ENCODE measurements at places on chromosomes 3 and 15.

DNA sequence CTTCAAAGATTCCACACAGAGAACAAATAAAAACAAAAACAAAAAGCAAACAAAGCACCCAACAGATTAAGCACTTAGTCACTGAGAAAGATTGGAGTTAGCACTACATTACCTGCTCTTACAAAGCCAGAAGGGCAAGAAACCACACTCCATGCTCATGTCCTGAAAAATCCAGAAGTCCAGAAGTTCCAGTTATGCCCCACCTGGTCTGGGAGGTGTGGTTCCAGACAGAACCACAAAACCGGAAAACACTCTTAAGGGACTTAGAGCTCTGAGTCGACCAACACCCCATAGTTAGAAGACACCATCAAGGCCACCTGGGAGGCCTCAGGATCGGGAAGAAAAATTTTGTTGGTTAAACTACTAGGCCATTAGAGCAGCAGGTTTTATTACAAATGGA is 88.9 kb downstream of the TNIK start:
- DNase-seq, result no peak

GRCh38 chr3:140636406-140637138 is 41.3 kb upstream of the TRIM42 start:
- no peak for DNase-seq

DNA sequence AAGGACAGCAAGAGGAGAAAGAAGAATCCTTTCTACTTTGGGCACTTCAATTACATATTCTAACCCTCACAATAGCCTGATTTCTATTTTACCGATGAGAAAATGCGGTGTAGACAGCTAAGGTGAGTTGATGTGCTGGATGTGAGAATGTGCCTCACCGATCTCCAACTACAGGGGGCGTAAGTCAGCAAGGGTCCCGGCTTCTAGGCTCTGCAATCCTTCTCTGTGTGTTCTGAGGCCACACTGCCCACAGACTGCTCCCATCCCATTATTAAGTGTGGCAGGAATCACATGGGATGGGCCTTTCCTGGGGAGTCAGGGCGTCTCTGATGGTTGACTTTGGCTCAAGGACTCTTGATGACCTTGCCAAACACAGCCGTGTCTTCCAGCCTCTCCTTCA is 23.6 kb upstream of the RPL35A start:
- DNase-seq, result no peak

- no peak for DNase-seq
These were observed 117.6 kb upstream of the CHMP2B start for GRCh38 chr3:87109465-87109864.

DNA sequence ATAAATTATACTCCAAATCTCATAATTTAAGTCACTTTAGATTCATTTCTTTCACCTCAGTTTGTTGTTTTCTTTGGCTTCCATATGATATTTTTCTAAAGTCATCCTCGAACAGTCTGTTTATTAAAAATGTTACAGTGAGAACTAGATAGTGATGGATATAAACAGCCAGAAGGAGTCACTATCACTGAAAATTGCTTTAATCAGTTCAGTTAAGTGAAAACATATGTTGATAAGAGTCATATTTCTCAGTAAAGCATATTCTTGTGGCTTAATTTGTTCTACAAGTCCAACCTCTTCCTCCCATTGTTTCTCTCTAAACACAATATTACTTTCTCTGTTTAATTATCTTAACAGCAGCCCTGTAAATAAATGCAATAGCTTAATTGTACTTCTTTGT is 427.5 kb upstream of the ALCAM start:
- no peak for DNase-seq

DNA sequence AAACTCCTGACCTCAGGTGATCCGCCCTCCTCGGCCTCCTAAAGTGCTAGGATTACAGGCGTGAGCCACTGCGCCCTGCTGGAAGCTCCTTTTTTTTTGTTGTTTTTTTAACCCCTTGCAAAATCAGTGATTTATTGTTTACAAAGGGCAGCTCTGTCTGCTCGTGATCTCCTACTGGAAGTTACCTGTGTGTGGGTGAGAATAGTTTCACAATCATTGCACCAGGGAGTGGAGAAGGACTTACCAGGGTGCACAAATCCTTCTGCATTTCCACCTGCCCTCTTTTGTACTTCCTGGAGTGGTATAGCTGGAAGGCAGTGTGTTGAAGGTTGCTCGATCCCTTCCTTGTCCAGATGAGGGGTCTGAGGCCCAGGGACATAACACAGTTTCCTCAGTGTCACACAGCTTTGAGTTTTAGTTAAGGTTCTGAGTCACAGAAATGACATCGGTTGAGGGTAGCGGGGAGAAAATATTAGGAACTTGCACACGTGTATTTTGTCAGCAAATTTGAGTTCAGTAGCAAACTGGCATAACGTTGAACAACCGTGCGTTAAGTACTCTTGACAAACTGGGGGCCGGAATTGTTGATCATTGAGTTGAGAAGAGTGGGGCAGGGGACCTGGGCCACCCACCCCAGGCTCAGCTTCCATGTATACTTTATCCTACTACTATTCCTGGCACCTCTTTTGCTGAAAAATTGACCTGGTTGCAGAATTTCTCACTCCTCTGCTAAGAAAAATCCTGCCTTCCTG is 11.3 kb upstream of the TRAK1 start:
- DNase-seq, result no peak

GRCh38 chr15:67164401-67164791 is 90.1 kb downstream of the AAGAB start:
- no peak for DNase-seq

- DNase-seq, result no peak
These were observed 130.6 kb downstream of the CCNL1 start for GRCh38 chr3:157029365-157029790.
